MCF 10A (cell line): ENCODE measurements at places on chromosomes 5 and 9. TPM values are rescaled to one million over a fixed set of nuclear protein-coding genes. Genes with fewer than 3 reads are reported as not detected.

DNA sequence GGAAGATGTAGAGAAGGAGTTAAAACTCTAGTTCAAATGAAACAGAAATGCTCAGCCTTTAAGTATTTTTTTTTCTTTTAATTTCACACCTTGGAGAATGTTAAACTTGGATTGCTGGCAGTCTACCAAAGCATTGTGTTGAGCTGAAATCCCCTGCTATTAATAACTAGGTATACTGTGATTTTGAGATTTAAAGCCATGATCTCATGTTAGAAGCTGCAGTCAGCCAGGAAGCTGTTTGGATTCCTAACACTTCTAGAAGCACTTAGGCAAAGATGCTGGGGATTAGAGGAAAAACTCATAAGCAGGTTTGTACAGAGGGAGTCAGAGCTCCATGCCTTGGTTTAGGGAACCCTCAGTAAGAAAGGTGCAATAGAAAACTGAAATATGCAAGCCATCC, 141.4 kb downstream of the KIF4B start:
- DNase-seq = no peak
- no peak overlapping the region for H3K27ac ChIP-seq
- no peaks in the 10 kb centered on the region for H3K36me3 ChIP-seq

- H3K4me1 ChIP-seq = peaks cover 8% of the 10 kb centered on the region
- H3K36me3 ChIP-seq = no peaks in the 10 kb centered on the region
- no peak overlapping the region for H3K27ac ChIP-seq
- no peak for DNase-seq
These were observed 93.4 kb downstream of the UNC13B start for GRCh38 chr9:35254984-35255857.

Gene TRIM36
- 4.9 and 7.1 TPM in 2 replicates for total RNA-seq

Gene OR1Q1
- total RNA-seq = not detected in 2 replicates

GRCh38 chr9:122370869-122371755, at the start of gene PTGS1:
PTGS1 (plus strand) TSS chr9:122371024; CDS start chr9:122371085, 61 bp downstream.
- no peak within 1 kb of the TSS for H3K27ac ChIP-seq
- peak; percentile 49 for DNase-seq
- peak within 1 kb of the TSS; percentile 62 for H3K4me3 ChIP-seq
- no peaks in the 10 kb centered on the region for H3K27me3 ChIP-seq
- H3K36me3 ChIP-seq = no peaks in the 10 kb centered on the region
- H3K4me1 ChIP-seq = peaks cover 9% of the 10 kb centered on the region

- no peak for DNase-seq
- H3K4me3 ChIP-seq = no peak overlapping the region
- H3K4me1 ChIP-seq = no peaks in the 10 kb centered on the region
- no peak overlapping the region for H3K27ac ChIP-seq
- H3K36me3 ChIP-seq = no peaks in the 10 kb centered on the region
- H3K27me3 ChIP-seq = no peaks in the 10 kb centered on the region
These were observed 96.8 kb upstream of the NREP start for GRCh38 chr5:111853748-111854147.

DNA sequence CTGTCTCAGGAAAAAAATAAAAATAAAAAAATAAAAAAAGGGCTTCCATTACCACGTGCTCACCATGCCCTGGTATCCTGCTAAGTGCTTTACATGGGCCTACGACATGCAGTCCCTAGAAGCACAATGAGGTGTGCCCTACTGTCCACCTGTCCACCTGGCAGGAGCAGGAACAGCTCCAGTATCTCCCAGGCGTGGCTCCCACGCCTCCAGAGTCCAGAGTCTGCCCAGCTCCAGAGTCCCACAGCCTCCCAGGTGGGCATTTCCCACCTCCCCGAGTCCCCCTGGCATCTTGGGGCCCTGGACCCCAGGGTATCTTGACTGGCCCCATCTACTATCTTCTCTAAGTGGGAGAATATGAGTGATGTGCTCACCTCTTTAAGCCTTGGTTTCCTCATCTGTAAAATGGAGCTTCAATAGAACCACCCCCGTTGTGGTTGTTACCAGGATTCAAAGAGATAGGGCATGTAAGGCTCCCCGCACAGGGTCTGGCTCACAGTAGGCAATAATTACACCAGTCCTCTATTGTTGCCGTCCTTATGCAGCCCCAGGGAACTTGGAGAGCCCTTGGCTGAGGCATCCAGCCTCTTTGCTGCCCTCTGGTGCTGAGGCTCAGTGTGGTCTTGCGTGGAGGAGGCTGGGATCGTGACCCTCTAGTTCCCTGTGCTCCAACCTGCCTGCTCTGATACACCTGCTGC, 8.9 kb downstream of the CXCL14 start:
- no peak overlapping the region for H3K4me3 ChIP-seq
- no peaks in the 10 kb centered on the region for H3K36me3 ChIP-seq
- peaks cover 13% of the 10 kb centered on the region for H3K27me3 ChIP-seq
- H3K27ac ChIP-seq = no peak overlapping the region
- peak; percentile 66 for DNase-seq

Gene LCN15
- total RNA-seq = not detected in 2 replicates

DNA sequence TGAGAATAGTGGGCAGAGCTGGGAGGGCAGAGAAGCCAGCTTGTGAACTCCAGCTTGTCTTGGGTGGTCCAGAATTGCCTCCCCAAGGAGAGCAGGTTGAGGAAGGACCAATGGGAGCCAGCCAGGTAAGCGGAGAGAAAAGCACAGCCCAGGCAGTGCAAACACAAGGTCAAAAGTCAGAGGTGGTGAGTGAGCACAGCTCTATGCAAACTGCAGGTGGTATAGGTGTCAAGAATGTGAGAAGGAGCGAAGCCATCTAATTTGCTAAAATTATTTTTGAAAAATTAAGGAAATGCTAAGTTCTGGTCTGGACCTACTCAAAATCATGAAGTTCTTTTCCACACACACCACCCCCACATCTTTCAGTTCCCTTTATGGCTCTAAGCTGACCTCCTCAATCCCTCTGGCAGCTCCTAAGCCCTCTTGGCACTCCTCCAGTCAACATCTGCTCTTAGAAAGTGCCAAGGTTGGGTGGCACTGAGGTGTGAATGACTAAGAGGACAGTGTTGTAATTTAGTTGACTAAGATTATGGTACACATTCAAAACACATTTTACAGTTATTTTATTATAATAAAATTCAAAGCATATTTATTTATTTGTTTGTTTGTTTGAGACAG, 6.6 kb upstream of the OTULINL start:
- H3K27ac ChIP-seq = no peak overlapping the region
- H3K4me3 ChIP-seq = no peak overlapping the region
- DNase-seq = peak; percentile 95

DNA sequence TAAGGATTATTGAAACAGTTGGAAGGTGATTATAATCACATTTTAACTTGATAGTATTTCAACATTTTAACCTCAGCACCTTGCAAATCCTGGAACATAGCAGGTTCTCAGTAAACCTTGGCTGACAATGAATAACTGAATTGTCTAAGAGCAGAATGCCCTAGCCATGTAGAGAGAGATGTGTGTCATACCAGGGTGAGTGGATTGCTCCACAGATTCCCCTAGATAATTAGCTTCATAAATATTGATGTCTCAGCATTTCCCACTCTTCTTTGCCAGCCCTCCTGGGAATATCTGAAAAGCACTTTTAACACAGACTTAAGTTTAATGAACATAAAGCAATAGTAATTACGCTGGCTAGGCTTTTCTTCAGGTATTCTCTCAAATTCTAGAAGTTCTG, 363.5 kb downstream of the MAN2A1 start:
- peak overlapping the region; percentile 33 for H3K27ac ChIP-seq
- no peaks in the 10 kb centered on the region for H3K27me3 ChIP-seq
- H3K36me3 ChIP-seq = no peaks in the 10 kb centered on the region
- no peak for DNase-seq
- peaks cover 27% of the 10 kb centered on the region for H3K4me1 ChIP-seq
- H3K4me3 ChIP-seq = no peak overlapping the region

- no peak for DNase-seq
- H3K27ac ChIP-seq = no peak overlapping the region
- no peaks in the 10 kb centered on the region for H3K36me3 ChIP-seq
- no peaks in the 10 kb centered on the region for H3K4me1 ChIP-seq
- no peaks in the 10 kb centered on the region for H3K27me3 ChIP-seq
These were observed 200.5 kb upstream of the SLC27A6 start for GRCh38 chr5:128764601-128765310.

GRCh38 chr5:118980017-118980416, 8.3 kb downstream of the DTWD2 start:
- H3K4me1 ChIP-seq = peaks cover 7% of the 10 kb centered on the region
- H3K4me3 ChIP-seq = no peak overlapping the region
- H3K27ac ChIP-seq = no peak overlapping the region
- H3K36me3 ChIP-seq = no peaks in the 10 kb centered on the region
- no peak for DNase-seq

- no peak overlapping the region for H3K27ac ChIP-seq
- H3K4me1 ChIP-seq = peaks cover under 1% of the 10 kb centered on the region
- H3K27me3 ChIP-seq = no peaks in the 10 kb centered on the region
- H3K4me3 ChIP-seq = no peak overlapping the region
These were observed 183.2 kb upstream of the MAP3K1 start for GRCh38 chr5:56632199-56632598.

DNA sequence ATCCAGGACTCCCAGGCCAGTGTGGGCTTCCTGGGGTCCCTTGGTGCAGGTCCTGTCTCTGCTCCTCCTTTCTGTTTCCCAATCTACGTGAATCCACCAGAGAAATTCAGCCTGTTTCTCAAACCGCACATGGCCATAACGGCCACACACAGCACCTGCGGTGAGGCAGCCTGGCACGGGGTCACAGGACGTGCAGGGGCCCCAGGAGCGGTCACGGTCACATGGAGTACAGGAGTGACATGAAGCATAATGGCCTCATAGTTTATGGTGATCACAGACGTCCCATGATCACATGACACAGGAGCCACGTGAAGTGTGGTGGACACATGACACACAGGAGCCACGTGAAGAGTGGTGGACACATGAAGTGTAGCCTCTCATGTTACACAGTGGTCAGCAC, 248.5 kb upstream of the IRX4 start:
- peaks cover 7% of the 10 kb centered on the region for H3K27me3 ChIP-seq
- H3K27ac ChIP-seq = no peak overlapping the region
- no peak for DNase-seq

Gene LIX1
- total RNA-seq = not detected in 2 replicates

Gene DROSHA
- total RNA-seq = 57.7 and 70.6 TPM in 2 replicates

Gene PRSS3
- 0.74 and 1.4 TPM in 2 replicates for total RNA-seq

DNA sequence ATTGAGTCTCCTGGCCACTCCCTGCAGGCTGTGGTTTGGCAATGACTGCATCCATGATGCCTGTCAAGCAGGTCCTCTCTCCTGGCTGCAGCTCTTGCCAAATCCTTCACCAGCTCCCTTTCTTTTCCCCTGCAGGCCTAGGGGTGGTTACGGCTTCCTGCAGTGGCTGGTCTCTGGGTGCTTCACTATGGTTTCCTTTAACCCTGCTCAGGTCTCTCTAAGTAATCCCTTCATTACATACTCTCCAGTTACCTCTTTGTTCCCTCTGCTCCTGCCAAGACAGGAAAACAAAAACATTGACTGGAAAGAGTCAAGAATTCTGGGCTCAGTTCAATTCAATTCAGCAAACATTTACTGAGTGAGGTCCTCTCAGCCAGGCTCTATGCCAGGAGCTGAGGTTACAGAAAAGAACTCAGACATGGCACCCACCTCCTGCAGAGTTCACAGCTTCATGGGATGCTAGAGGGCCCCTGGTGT, 19.8 kb upstream of the PTPN3 start:
- peak; percentile 51 for DNase-seq
- H3K36me3 ChIP-seq = no peaks in the 10 kb centered on the region
- no peaks in the 10 kb centered on the region for H3K27me3 ChIP-seq

- H3K27me3 ChIP-seq = peaks cover 13% of the 10 kb centered on the region
- H3K4me1 ChIP-seq = no peaks in the 10 kb centered on the region
- H3K27ac ChIP-seq = no peak overlapping the region
- no peak overlapping the region for H3K4me3 ChIP-seq
- no peaks in the 10 kb centered on the region for H3K36me3 ChIP-seq
These were observed 98.4 kb upstream of the C9orf72 start for GRCh38 chr9:27671636-27672035.

Gene SPRY4
- 34.5 and 41.9 TPM in 2 replicates for total RNA-seq

Gene PCBD2
- 27.3 and 34.5 TPM in 2 replicates for total RNA-seq

DNA sequence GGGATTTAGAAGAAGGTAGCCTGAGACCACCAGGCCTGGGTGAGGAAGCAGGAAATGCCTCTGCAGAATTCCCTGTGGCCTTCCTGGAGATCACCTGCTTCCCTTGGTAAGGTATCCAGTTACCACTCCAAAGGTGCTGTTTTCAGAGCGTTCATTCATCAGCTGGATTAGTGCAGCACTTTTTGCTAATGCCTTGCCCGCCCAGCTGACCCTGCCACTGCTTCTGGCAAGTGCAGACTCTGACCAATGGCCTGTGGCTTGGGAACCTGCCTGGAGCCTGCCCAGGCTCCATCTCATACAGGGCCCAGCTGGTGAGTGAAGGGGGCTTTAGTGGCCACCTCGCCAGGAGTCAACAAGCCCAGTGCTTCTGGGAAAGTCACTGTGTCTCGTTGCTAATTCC, 48.6 kb downstream of the FOXI1 start:
- H3K4me1 ChIP-seq = peaks cover 12% of the 10 kb centered on the region
- no peak for DNase-seq
- H3K27me3 ChIP-seq = no peaks in the 10 kb centered on the region
- H3K4me3 ChIP-seq = no peak overlapping the region
- no peaks in the 10 kb centered on the region for H3K36me3 ChIP-seq
- H3K27ac ChIP-seq = no peak overlapping the region
